ENCODE measurements at places on chromosomes 5 and 9.

DNA sequence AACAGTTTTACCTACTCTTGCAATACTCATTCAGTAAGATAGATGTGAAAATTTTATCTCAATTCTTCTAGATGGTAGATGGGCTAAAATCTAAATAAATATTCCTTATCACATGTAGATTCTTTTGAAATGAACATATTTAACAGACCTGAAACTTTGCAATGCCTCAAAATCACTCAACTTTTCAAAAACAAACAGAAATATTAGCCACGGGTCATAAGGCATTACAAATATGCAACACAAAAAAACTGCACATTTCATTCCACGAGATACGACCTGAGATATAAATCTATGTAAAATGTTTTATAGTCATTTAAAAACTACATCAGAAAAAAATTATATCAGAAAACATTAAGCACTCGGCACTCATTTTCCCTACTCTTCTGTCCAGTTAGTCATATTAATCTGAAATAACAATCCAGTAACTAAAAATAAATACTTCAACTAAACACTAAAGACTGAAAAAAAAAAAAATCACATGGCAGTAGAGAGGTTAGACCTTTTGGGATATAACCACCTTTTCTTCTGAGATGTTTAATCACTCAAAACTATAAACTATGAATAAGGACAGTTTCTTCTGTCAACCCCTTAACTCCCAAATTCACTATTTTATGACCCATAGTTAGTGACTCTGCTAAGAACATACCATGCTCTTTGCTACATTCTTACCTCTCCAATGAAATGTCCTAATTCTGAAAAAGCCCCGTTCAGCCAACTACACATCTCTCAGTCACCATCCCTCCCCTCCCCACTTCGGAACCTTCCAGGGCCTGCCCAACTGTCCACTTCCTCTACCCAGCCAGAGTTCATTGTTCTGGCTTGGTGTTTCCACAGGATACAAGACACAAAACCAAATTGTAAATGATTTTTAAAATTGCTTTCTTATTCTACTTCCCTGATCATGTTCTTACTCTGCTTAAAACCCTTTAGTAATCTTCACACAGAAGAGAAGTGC, 6.4 kb downstream of the HOMER1 start:
- no peak for DNase-seq

- no peak for DNase-seq
Observed at GRCh38 chr5:3526551-3527185, 69.0 kb upstream of the IRX1 start.

GRCh38 chr5:76521240-76521758, 101.9 kb downstream of the F2RL2 start:
- peak; percentile 19 for DNase-seq

DNA sequence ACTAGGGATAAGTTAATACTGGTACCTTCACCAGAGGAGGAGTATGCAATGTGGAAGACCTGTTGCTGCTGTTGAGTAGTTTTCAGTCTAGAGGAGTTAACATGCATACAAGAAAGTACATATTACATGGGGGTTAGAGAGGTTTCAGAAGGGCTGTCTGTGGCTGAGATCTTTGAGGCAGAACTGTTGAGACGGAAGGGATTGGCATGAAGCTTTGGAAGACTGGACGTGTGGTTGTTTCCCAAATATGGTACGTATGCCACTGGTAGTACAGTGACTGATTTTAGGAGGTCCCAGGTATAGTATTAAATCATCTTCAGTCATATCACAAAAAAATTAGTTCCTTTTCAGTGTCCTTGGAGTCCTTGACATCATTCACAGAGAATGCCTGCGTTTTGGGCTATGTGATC, 17.6 kb downstream of the TNFAIP8 start:
- no peak for DNase-seq

DNA sequence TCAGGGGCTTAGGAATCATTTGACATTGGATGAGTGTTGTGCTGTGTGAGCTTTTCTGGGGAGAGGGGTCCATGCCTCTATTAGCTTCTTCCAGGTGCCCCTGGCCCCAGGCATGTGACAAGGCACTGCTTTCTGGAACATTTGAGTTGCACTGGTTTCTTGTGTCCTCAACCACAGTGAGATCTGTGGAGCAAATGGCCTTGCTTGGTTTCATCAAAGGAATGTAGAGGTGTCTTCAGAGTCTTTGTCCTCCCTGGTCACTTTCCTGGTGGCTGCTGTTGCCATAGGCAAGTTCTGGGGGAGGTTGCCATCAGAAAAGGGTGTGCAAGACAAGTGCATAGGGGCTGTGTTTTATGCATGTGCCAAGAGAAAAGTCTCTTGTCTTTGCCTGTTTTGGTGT, 157.5 kb downstream of the MACROH2A1 start:
- peak; percentile 23 for DNase-seq

Measured in kidney tubule cell (primary cell).